ENCODE measurements at places on chromosomes 7 and 10.

DNA sequence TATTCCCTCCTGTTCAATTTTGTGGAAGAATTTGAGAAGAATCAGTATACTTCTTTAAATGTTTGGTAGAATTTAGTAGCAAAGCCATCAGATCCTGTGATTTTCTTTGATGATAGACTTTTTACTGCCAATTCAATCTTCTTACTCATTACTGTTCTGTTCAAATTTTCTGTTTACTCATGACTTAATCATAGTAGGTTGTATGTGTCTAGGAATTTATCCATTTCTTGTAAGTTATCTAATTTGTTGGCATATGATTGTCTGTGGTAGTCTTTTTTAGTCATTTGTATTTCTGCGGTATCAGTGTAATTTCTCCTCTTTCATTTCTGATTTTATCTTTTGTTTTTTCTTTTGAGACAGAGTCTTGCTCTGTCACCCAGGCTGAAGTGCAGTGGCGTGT lies 87.4 kb downstream of the CCDC3 start:
- no peak for DNase-seq

DNA sequence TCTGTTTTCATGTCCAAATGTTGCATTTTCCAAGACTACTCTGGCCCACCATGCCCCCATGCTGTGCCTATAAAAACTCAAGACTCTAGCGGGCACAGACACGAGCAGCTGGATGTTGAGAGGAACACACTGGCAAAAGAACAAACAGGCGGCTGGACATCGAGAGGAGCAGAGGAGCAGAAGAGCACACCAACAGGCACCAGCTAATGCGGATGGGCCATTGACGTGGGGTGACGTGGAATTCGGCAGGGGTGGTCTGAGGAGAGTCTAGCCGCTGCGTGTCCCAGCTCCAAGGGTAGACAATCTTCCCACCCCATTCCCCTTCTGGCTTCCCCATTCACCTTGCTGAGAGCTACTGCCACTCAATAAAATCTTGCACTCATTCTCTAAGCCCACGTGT lies 54.4 kb upstream of the SMIM30 start:
- no peak for DNase-seq

- no peak for DNase-seq
These were observed 2.4 kb downstream of the ZMIZ2 start for GRCh38 chr7:44750921-44751571.

DNA sequence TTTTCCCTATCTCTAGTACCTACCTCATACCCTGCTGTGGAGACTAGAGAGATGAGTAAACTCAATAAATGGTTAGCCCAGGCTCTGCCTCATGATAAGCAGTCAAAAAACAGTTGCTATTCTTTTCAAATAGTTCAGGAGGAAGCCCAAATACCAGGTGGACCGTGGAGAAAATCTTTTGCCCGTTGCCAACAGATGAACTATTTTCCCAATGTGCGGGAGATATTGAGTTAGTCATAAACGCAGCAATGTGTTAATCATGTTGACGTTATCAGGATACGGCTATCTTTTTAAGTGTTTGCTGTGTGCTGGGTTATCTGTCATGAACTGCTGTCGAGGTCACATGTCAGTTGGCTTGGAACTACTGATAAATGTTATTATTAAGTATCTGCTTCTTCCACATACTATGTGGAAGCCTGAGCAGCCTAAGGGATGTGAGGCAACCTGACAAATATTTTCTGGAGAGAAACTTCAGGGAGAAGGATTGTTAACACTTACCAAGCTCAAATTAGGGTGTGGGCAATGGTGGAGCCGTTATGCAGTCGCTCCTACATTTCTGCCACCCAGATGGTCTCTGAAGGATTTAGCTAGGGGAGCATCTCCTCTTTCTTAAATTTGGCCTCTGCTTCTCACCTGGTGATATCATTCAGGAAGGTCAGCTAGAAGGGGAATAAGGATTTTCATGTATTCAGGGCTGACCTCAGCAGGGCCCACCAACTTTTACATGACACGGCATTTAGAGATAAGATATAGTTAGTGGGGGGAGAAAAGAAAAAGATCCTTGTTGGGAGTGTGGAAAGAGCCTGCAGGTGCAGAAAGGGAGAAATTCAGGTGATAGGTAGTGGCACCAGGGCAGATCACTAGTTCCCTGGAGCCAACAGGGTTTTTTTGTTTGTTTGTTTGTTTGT lies 33.5 kb upstream of the SLC26A3 start:
- DNase-seq = no peak

DNA sequence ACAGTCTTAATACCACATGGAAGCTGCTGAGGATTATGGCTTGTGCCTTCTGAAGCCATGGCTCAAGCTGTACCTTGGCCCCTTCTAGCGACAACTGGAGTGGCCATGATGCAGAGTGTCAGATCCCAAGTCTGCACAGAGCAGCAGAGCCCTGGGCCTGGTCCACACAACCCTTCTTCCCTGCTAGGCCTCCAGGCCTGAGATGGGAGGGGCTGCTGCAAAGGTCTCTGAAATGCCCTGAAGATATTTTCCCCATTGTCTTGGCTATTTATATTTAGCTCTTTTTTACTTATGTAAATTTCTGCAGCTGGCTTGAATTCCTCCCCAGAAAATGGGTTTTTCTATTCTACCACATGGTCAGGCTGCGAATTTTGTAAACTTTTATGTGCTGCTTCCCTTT lies 804.6 kb upstream of the ZWINT start:
- DNase-seq = peak; percentile 3

GRCh38 chr10:79238606-79239005 lies 108.7 kb upstream of the PPIF start:
- DNase-seq = no peak

DNA sequence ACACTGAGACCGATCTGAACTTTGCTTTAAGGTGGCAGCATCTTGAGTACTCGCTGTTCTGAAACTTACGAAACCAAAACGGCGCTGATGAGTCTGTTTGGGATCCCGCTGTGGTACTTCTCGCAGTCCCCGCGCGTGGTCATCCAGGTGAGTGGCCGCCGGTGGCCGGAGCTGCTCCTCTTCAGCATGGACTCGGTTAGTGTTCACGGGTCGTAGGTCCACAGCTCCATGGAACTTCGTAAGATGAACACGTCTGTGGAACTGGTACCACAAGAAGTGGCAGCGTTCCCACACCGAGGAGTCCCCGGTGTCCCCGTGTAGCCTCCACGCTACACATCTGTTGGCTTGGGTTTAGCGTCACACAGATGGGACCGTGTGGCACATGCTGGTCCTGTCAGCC lies 10.4 kb upstream of the GET4 start:
- no peak for DNase-seq

DNA sequence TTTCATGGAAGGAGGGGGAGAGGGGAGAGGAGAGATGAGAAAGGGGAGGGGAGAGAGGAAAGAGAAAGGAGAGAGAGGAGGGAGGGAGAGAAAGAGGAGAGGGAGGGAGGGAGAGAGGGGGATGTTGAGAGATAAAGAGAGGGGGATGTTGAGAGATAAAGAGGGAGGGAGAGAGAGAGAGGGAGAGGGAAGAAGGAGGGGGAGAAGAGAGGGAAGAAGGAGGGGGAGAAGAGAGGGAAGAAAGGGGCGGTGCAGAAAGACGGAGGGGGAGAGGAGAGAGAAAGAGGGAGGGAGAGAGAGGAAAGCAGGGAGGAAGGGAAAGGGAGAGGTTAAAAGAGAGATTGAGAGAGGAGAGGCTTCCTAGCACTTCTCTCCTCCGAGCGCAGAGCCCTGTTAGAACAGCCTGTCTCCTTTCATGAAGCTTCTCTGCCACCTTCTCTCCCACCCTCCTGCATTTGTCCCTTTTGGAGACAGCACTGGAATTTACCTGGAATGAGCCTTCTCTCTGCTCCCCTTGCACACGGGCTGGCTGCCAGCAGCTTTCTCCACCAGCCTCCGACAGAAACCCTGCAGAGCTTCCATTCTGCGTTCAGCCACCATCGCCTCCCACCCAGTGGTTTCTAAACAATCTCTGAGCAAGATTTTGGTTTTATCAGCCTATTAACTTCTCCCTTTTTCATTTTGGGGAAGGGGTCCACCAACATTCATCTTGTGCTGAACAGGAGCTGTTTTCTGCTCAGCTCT lies 74.0 kb upstream of the CARD11 start:
- no peak for DNase-seq

- DNase-seq = no peak
These were observed 1227.6 kb downstream of the TYW1 start for GRCh38 chr7:68224041-68224741.

- no peak for DNase-seq
These were observed 103.0 kb downstream of the RNF133 start for GRCh38 chr7:122595885-122596284.

DNA sequence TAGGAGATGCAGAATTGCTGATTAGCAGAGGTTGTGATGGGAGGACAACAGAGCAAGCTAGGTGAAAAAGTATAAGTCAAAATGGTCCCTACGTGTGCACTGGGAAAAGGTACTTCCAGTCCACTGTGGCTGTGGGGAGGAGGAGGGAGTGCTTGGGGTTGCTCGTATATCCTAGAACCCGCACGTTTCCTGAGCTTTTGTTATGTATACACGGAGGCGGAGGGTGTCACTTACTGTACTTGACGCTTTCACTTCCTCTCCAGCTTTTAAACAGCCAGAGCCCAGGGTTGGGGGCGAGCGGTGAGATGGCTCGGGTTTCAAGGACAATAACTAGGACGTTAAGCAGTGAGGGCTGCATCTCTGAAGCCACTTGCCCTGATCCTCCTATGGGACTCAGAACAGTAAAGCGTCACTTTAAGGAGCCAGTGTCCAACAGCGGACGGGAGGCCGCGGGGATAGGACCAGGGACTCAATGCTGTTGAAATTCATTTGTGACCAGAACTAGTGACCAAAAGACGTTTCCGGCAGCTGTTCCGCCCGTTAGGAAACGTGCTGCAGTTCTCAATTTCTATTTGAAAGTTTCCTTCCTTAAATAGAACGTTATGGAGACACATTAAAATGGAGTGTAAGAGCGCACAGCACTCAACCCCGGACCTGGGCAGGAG lies 985 bp upstream of the ETV1 start:
- DNase-seq = peak; percentile 96

GRCh38 chr10:85612378-85612775 lies 754.2 kb downstream of the GRID1 start:
- DNase-seq = no peak

DNA sequence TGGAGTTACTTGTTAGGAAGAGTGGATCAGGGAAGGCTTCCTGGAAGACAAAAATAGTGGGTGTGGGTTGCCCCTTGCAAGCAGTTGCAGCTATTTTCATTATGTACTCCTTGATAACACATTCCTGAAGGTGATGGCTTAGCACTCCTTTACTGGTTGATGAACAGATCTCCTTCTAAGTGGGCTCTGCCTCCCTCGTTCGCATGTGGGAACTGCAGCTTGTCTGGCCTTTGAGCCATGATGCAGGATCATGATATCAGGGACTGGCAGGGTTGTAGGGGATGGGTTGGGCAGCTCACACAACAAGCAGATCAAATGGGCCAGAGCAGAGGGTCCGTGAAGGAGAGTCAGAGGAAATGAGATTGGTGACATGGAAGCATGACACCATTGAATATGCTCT lies 28.8 kb upstream of the LRRC4 start:
- peak; percentile 33 for DNase-seq

DNA sequence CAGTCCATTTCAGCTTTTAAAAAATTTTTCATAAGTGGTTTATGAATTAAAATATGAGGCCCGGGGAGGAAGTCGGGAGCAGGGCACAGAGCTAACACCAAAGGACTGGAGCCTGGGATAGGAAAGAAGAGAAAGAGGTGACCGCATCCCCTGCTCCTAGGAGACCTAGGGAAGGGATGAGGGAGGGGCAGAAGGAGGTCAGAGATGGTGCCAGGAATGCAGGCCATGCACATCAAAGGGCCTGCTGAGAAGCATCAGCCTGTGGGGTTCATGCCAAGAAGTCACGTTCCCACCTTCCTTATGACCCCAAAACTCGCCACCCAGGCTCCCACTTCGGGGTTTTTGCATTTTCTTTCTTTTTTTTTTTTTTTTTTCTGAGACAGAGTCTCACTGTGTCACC lies 14.7 kb upstream of the TOMM7 start:
- no peak for DNase-seq

GRCh38 chr7:132750096-132750495 lies 173.8 kb upstream of the PLXNA4 start:
- DNase-seq = no peak

DNA sequence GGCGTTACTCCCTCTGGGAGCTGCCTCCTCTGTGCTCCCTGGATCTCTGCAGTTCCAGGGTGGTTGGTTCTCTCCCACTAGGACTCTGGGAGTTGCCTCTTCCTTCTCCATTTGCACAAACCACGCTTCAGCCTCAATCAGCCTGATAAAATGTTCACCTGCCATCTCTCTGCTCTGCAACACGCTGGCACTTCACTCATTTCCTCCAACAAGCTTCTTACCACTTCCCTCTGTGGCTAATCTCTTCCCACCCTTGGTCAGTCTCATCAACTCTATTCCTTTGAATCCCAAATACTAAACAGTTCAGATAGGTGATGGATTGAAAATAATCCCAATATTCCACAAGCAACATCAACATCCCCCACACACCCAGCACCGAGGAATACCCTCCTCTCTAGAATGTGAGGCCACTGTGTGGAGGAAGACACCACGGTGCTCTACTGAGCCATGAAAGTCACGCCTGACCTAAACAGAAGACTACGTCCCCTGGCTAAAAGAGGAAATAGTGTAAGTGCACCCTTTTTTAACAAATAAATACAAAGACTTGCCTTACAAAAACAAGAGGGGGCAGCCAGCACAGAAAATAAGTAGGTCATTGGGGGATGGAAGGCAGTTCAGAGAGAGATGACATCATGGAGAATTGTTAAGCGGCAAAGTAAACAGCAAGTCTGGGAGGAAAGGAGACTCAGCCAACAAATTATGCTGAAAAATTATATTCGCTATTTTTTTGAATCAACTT lies 1.9 kb upstream of the FAM170B start:
- DNase-seq = no peak

DNA sequence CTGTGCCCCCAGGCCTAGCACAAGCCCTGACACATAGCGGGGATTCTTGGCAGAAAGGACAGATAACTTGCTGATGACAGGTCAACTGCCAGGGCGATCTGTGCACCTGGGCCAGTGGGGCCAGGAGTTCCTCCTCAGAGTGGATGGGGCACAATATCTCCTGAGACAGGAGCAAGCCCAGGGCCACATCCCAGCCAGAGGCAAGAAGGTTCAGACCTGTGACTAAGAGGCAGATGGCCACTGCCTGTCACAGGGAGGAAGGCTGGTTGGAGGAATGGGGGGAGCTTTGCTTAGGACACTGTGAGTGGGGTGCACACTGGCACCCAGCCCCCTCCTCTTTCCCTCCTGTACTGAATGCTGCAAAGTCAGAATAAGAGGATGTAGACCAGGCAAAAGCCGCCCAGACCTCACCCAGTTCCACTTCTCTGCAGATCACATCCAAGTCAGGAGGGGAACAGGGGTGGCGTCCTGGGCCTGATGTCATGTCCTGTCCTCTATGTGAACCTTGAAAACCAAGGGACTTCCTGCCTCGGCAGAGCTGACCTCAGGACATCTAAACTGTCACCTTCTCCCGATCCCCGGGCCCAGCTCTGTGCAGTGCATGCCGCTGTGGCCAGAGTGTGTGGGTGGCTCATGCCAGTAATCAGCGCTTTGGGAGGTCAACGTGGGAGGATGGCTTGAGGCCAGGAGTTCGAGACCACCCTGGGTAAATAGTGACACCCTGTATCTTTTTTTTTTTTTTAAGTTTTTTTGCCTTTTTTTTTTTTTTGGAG lies 1.3 kb downstream of the GUSB start:
- peak; percentile 9 for DNase-seq
